Natural killer cell (primary cell): ENCODE measurements at places on chromosomes 5 and 9. TPM values are rescaled to one million over a fixed set of nuclear protein-coding genes. Genes with fewer than 3 reads are reported as not detected.

DNA sequence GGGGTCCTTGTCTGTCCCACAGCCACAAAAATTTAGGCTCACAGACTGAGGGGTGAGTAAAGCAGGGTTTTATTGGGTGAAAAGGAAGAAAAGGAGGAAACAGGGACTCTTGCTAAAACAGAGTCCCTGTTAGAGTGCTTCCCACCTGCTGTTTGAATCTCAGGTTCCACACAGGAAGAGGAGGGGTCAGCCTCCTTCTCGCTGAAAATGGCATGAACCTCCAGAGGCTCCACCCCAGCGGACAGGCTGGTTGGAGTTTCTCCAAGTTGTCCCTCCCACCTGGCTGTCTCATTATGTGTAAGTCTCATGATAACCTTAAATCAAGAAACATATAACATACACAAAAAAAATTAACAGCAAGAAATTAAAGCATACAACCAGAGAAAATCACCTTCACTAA is 28.3 kb upstream of the UHRF2 start:
- H3K4me1 ChIP-seq: no peaks in the 10 kb centered on the region
- H3K36me3 ChIP-seq: no peaks in the 10 kb centered on the region
- H3K27ac ChIP-seq: no peak overlapping the region
- H3K4me3 ChIP-seq: no peak overlapping the region
- no peaks in the 10 kb centered on the region for H3K27me3 ChIP-seq
- no peak for DNase-seq

DNA sequence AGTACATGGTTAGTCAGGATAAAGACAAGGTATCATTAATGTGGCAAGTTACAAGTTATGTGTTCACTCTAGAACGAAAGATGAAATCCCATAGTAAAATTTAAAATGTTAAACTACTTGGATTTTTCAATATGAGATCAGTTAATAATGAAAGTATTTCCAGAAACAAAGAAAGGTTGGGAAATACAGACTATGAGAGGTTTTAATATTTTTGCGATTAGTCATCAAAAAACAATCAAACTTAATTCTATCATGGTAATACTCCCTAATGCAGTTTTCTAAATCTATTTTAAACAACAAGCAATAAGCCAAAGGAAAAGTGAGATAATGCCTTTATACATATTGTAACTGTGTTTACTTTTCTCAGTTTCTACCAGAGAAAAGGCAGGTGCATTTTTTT is 10.6 kb downstream of the CDH12 start:
- no peak for DNase-seq
- H3K4me3 ChIP-seq: no peak overlapping the region
- H3K27ac ChIP-seq: no peak overlapping the region
- no peaks in the 10 kb centered on the region for H3K4me1 ChIP-seq

DNA sequence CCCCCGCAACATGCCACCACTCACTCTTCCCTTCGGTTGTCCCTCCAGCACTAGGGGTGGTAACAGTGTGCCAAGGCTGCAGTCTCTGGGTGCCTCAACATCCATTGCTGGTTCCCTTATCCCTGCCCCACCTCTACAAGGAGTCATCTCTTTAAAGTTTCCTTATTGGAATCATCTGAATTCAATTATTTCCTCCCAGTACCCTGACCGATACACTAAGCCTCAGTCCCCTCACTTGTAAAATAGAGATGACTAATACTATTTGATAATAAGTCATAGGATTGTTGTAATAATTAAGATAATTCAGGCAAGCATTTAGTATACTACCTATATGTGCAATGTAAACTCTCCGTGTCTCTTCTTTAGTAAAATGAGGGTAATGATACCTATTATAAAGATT is 352.5 kb downstream of the ENC1 start:
- no peak overlapping the region for H3K4me3 ChIP-seq
- no peaks in the 10 kb centered on the region for H3K27me3 ChIP-seq
- H3K27ac ChIP-seq: no peak overlapping the region
- no peaks in the 10 kb centered on the region for H3K36me3 ChIP-seq
- no peaks in the 10 kb centered on the region for H3K4me1 ChIP-seq
- no peak for DNase-seq

The FOXE1 gene
- not detected for total RNA-seq

The OMD gene
- total RNA-seq: not detected

DNA sequence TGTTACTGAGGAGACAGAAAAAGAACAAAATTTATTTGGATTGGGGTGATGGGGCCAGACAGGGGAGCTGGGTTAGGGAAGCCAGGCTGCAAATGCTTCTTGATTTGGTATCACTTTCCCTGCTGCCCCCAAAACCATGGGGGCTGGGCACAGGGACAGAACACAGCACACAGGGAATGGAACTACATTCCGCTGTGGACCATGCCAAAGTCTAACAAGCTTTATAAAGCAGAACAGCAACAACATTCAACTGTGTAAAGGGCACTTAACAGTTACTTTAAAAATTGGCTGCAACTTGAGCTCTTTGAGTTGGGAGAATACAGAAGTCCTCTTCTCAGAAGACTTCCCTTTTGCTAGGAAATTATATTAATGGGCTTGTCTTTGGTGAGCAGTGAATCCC is 23.8 kb downstream of the C5orf58 start:
- peaks cover 99% of the 10 kb centered on the region for H3K36me3 ChIP-seq
- peaks cover 17% of the 10 kb centered on the region for H3K4me1 ChIP-seq
- no peak overlapping the region for H3K4me3 ChIP-seq
- H3K27me3 ChIP-seq: no peaks in the 10 kb centered on the region
- DNase-seq: no peak

GRCh38 chr5:112124788-112125187 is 294.3 kb downstream of the EPB41L4A start:
- H3K4me1 ChIP-seq: no peaks in the 10 kb centered on the region
- H3K36me3 ChIP-seq: no peaks in the 10 kb centered on the region
- H3K27ac ChIP-seq: no peak overlapping the region
- no peaks in the 10 kb centered on the region for H3K27me3 ChIP-seq

GRCh38 chr5:2906302-2907090 is 155.0 kb upstream of the IRX2 start:
- H3K4me1 ChIP-seq: no peaks in the 10 kb centered on the region
- no peaks in the 10 kb centered on the region for H3K27me3 ChIP-seq
- H3K36me3 ChIP-seq: no peaks in the 10 kb centered on the region
- no peak for DNase-seq

DNA sequence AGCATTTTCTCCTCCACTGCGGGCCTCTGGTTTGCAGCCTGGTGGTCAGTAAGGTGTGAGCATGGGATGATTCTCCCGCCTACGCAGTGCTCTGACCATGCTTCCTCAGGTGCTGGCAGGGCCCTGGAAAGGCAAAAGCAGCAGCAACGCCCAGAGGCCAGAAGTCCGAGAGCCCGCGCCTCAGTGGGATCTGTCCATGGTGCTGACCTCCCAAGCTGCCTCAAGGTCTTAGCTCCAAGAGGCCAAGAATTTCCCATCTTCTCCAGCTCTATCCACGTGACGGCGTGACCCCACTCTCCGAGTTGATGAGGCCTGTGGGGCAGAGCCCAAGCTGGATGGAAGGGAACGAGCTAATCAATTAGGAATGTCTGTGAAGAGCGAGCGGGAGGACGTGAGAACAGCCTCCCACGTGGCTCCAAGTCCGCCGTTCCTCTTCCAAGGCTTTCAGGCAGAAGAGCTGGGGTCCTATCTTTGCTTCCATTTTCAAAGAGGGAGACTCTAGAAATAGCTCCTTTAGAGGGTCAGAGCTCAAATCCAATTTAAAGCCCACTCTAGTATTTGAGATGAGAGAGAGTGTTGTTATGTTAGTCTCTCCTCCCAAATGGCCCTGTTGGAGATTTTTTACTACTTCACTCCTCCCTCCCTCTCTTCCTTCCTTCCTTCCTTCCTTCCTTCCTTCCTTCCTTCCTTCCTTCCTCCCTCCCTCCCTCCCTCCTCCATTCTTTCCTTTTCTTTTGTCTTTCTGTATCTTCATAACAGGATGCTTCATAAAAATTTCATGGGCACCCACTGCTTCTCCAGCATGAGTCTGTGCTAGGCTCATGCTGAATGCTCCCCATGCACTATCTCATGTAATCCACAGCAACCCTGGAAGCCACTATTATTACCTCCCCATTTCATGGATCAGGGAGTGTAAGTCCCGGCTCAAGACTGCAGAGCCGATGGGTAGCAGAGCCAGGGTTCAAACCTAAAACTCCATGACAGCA is 69.3 kb downstream of the OLFM1 start:
- H3K4me3 ChIP-seq: no peak overlapping the region
- no peaks in the 10 kb centered on the region for H3K27me3 ChIP-seq
- no peak for DNase-seq

The SPATA31A5 gene
- not detected for total RNA-seq

The C5orf58 gene
- total RNA-seq: not detected

GRCh38 chr5:173001229-173001841 is 17.8 kb downstream of the ATP6V0E1 start:
- DNase-seq: peak; percentile 40
- H3K27ac ChIP-seq: peak overlapping the region; percentile 66
- H3K4me1 ChIP-seq: peaks cover 30% of the 10 kb centered on the region
- H3K27me3 ChIP-seq: no peaks in the 10 kb centered on the region

DNA sequence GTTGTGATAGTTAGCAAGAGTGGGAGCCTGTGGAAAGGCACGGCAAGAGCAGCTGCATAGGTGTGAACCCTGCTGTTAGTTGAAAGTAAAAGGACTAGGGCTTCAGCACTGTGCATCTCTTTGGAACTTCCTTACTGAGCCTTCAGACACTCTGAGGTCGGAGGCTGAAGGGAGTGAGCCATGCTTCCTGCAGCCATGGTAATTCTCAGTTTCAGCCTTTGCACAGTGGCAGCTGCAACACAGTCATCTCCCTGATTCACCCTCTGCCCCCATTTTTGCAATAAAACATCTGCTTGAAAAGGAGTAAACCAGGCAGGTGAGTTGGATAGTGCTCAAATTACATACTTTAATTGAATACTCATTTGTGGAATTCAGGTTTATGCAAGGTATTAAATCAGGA is 6.5 kb upstream of the TLE4 start:
- H3K36me3 ChIP-seq: no peaks in the 10 kb centered on the region
- H3K4me3 ChIP-seq: no peak overlapping the region

GRCh38 chr5:58497921-58498320 is 6.7 kb downstream of the GAPT start:
- DNase-seq: no peak
- H3K4me3 ChIP-seq: no peak overlapping the region
- H3K36me3 ChIP-seq: no peaks in the 10 kb centered on the region
- H3K4me1 ChIP-seq: no peaks in the 10 kb centered on the region
- H3K27me3 ChIP-seq: no peaks in the 10 kb centered on the region

DNA sequence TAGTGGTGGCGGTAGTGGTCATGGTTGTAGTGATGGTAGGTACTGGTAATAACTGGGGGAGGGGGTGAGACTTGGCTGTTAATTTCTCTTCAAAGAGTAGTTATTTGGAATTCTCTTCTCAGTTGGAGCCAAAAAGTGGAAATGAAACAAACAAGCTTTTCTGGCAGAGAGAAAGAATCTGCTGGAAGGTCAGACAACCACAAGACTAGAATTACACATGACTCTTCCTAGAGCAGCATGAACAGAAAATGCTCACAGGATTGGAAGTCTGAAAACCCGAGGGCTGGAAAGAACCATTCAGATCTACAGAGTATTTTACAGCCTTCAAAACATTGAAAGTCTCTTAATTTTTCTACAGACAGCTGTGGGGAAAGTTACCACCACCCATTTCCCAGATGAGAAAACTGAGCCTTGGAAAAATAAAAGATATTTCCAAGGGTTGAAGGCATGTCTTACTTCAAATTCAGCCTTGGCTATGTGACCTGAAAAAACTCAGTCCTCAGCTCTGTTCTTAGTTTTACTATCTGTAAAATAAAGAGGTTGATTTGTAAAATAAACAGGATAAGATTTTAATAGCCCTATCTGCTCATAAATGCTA is 42.9 kb upstream of the TRIM32 start:
- DNase-seq: no peak
- H3K27me3 ChIP-seq: no peaks in the 10 kb centered on the region
- H3K36me3 ChIP-seq: no peaks in the 10 kb centered on the region
- no peak overlapping the region for H3K27ac ChIP-seq
- H3K4me1 ChIP-seq: no peaks in the 10 kb centered on the region
- no peak overlapping the region for H3K4me3 ChIP-seq

The F2RL1 gene
- 0.29 TPM for total RNA-seq

DNA sequence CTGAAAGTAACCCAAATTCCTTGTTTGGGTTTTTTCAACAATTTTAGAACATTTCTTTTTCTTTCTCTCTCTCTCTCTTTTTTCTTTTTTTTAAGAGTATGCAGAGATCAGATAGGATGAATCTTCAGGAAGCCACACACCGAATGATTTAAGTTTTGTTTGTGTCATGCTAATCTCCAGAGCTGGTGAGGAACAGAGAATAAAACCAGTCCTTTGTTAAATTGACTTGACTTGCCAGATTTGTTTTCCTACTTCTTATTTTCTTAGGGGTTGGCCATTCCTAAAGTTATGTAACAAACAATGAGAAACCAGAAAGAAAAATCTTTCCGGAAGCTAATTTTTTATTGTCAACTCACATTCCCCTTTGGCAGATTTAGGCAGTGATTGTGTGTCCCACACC is 1669.3 kb upstream of the CDH6 start:
- H3K27ac ChIP-seq: no peak overlapping the region
- H3K27me3 ChIP-seq: no peaks in the 10 kb centered on the region
- no peaks in the 10 kb centered on the region for H3K36me3 ChIP-seq
- H3K4me1 ChIP-seq: no peaks in the 10 kb centered on the region

The PSD2 gene
- total RNA-seq: 1.3 TPM

The CMYA5 gene
- total RNA-seq: 0.93 TPM

DNA sequence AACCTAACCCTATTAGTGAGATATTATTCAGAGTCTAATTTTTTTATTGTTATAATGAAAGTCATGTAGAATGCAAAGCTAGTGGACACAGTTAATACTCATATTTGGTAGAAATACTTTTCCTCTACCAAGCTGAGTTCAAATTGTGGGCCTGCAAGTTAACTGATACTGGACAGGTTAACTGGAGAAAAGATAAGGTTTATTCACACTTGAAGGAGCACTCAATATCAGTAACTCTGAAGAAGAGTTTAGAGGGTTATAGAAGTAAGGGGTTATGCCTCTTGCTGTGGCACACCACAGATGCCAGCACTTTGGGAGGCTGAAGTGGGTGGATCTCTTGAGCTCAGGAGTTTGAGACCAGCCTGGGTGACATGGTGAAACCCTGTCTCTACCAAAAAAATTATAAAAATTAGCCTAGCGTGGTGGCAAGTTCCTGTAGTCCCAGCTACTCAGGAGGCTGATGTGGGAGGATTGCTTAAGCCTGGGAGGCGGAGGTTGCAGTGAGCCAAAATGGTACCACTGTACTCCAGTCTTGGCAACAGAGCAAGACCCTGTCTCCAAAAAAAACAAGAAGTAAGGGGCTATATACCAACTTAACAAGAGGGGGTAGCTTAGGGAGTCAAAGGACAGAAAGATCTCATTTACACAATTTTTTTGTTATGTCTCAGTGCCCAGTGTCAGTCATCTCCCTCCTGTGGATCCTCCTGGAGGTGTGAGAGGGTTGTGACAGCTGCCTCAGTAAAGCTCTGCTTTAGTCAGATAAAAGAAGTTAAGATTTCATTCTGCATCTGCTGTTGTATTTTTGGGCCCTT is 121.2 kb upstream of the GRHPR start:
- no peaks in the 10 kb centered on the region for H3K27me3 ChIP-seq
- H3K4me3 ChIP-seq: no peak overlapping the region
- H3K27ac ChIP-seq: peak overlapping the region; percentile 47
- DNase-seq: peak; percentile 22
- H3K36me3 ChIP-seq: peaks cover 4% of the 10 kb centered on the region

The WWC1 gene
- total RNA-seq: 0.42 TPM

GRCh38 chr5:133825631-133826289 is 142.7 kb downstream of the C5orf15 start:
- no peak for DNase-seq
- no peak overlapping the region for H3K4me3 ChIP-seq
- no peaks in the 10 kb centered on the region for H3K36me3 ChIP-seq
- H3K27ac ChIP-seq: peak overlapping the region; percentile 31
- H3K27me3 ChIP-seq: no peaks in the 10 kb centered on the region
- peaks cover 29% of the 10 kb centered on the region for H3K4me1 ChIP-seq

The RGS7BP gene
- total RNA-seq: not detected

The PCDHB5 gene
- total RNA-seq: not detected
